ENCODE measurements at places on chromosomes 1 and 21.

GRCh38 chr1:221520250-221520649, 221.6 kb downstream of the DUSP10 start:
- no peak for DNase-seq

DNA sequence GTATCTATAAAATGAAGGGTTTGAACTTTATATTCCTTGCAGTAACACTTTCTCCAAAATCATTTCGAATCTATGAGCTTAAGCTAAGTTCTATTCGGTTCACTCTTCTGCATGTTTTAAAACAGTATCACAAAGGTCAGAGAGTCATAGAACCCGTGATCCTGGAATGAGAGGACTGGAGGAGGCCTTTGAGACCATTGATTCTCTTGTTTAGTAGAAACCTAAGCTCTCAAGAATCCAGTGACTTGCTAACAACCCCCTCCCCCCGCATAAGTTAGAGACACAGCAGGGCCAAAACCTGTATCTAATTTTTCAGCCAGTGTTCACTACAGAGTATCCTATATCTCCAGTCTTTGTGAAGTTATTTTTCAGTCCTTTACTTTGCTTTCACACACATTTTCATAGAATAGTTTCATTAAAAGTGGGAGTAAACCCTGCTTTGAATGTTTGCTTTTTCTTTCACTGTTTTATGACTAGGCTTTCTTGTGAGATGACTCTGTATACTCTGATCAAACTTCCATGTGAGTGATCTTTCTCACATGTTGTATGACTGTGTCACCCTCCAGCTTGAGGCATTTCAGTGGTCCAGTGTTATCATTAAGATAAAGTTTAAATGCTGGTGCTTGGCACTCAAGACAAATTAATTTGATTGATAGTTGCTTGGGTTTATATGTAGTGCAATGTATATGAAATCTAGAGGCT, 275.4 kb upstream of the SGIP1 start:
- DNase-seq: no peak

- DNase-seq: no peak
These were observed 894 bp upstream of the TSEN15 start for GRCh38 chr1:184050636-184051035.

GRCh38 chr21:43937891-43938309, 72.9 kb downstream of the AGPAT3 start:
- no peak for DNase-seq

- no peak for DNase-seq
These were observed 43.5 kb downstream of the LGR6 start for GRCh38 chr1:202237052-202237451.

DNA sequence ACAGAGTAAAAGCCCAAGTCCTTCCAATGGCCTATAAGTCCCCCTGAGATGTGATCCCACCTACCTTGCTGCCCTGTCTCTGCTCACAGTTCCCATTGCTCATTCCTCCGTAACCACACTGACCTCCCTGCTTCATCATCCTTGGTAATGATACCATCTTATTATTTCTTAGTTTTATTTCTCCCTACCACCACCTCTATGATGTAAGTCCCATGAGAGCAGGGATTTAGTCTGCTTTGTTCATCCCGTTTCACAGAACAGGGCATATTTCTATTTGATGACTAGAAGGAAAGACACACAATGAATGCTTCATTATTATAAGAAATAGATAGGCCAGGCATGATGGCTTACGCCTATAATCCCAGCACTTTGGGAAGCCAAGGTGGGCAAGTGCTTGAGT, 22.5 kb downstream of the NIBAN1 start:
- DNase-seq: no peak

GRCh38 chr1:209900734-209901133, 37.3 kb upstream of the SYT14 start:
- DNase-seq: no peak

- DNase-seq: no peak
These were observed 6.3 kb upstream of the IL20 start for GRCh38 chr1:206859082-206859521.
